ENCODE measurements at places on chromosomes 16 and 17. TPM values are rescaled to one million over a fixed set of nuclear protein-coding genes. Genes with fewer than 3 reads are reported as not detected.

The ZG16 gene
- total RNA-seq: not detected

The DPEP3 gene
- not detected for total RNA-seq

The ZNF597 gene
- total RNA-seq: 2.5 TPM

The CHST5 gene
- total RNA-seq: not detected

The RASD1 gene
- total RNA-seq: 6.1 TPM

The APOBR gene
- total RNA-seq: not detected

The SBK1 gene
- total RNA-seq: 0.09 TPM

The SPNS2 gene
- 4.6 TPM for total RNA-seq

The ALDOC gene
- 13.5 TPM for total RNA-seq

The SLC7A6OS gene
- total RNA-seq: 13.9 TPM

The KRT13 gene
- total RNA-seq: not detected

The KRTAP9-8 gene
- total RNA-seq: not detected

The CA4 gene
- 0.27 TPM for total RNA-seq

The METTL23 gene
- 13.6 TPM for total RNA-seq

The RGS9 gene
- 0.81 TPM for total RNA-seq

The NPTX1 gene
- total RNA-seq: 0.09 TPM

The FAM171A2 gene
- total RNA-seq: 9.5 TPM

The KCNJ18 gene
- not detected for total RNA-seq

The ITGAD gene
- total RNA-seq: not detected
